ENCODE measurements at places on chromosomes 7 and 10.

DNA sequence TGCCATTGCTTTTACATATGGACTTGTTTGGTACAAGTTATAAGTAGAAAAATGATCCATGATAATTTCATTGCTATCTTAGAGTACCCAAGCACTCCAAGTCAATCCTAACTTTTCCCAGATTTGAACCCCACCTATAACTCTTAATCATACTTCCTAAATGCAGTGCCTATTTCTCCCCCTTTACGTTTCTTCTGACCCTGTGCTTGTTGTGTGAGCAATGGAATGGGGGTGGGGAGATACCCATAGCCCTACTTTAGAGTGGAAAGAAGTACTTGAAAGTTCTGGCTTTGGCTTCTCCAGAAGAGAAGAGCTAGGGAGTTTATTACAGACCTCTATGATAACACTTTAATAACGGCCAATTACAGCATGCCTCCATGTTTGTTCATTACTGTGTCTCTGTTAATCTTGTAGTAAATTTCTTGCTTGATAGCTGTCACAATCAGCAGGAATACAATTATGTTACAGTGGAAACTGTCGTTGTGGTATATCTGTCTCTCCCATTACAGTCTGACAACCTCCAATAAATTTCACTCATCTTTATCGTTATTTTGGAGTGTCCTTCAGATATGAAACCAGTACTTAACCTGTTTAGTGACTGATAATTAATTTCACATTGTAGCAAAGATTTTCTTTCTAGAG is 34.0 kb downstream of the CNPY1 start:
- DNase-seq: no peak

GRCh38 chr10:36191009-36191408 is 548.9 kb upstream of the FZD8 start:
- no peak for DNase-seq

- no peak for DNase-seq
Measured at GRCh38 chr10:122248356-122249302, 22.5 kb upstream of the BTBD16 start.

- no peak for DNase-seq
Measured at GRCh38 chr7:48074204-48074654, 14.8 kb upstream of the UPP1 start.

DNA sequence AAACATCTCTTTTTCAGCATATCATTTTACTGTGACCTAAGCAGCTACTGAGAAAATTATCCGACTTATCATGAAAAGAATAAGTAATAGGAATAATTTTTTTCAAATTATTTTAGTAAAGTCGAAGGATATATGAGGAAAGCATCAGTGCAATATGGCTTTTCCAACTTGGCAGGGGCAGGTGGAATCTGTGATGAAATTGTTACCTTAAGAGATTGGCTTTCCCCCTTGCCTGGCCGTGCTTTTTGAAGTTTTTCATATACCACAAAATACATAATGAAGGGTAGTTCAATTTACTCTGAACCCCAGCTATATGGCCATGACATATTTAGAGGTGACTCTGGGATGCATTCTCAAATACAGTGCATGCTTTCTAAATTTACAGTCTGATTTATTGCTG is 87.2 kb upstream of the MKX start:
- DNase-seq: no peak

- no peak for DNase-seq
Measured at GRCh38 chr10:130512936-130513335, 376.7 kb downstream of the GLRX3 start.

DNA sequence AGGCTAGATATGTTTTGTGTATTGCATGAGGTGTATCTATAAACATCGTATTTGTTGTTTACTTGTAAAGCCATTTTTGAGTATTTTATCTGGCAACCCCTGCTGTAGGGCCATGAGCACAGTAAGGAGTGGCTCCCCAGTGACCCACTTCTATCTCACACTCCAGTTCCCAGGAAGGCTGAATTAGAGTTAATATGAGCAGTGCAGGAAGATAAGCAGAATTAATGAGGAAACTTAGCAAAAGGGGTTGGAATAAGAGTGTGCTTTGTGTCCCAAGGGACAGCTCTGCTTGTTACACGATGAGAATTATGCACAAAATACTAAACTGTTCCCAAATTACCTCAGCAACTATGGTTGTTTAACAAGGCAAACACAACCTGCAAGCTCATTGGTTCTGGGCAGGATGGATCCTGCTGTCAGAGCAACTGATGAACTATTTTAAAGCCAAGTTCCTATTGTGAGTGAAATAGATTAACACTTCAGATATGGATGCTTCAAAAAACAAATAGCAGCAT is 1005.8 kb downstream of the NRG3 start:
- no peak for DNase-seq

GRCh38 chr7:147915781-147916180 is 674.8 kb upstream of the C7orf33 start:
- DNase-seq: no peak

DNA sequence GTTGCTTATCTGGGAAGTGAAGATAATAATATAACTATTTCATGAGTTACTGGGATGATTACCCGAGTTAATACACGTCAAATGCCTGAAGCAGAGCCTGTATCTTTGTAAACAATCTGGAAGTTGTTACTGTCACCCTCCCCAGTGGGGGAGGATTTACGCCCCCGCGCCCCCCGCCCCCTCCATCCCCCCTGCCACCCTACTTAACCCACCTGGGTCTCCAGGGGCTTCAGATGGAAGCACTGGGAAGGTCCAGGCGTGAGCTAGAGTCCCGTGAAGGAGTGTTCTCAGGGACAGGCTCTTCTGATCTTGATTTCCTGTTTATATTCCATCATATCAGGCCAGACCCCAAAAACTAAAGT is 691 bp upstream of the PPA1 start:
- no peak for DNase-seq

- no peak for DNase-seq
Measured at GRCh38 chr10:84004221-84004620, 135.1 kb upstream of the GHITM start.

DNA sequence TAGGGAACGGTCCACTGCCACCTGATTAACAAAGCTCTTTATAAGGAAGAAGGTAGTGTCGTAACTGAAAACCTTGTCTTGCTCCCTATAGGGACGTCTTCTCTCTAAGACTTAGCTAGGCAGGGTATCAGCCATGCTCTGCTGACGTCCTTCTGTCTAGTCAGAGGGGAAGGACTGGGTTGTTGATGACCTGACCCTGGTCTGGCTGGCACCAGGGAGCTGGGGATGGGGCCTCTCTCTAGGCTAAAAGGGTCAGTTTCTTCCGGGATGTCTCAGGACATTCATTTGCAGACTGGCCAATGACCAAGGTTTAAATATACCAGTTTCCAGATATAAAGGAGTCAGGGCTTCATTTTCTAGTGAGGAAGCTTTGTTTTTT is 9.6 kb downstream of the CYP17A1 start:
- DNase-seq: no peak

DNA sequence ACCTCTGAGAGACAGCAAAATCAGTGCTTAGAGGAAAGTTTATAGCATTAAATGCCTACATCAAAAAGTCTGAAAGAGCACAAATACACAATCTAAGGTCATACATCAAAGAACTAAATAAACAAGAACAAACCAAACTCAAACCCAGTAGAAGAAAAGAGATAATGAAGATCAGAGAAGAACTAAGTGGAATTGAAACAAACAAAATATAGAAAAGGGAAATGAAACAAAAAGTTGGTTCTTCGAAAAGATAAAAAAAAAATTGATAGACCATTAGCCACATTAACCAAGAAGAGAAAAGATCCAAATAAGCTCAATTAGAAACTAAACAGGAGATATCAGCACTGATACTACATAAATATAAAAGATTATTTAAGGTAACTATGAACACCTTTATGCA is 280.0 kb upstream of the NRG3 start:
- DNase-seq: no peak

DNA sequence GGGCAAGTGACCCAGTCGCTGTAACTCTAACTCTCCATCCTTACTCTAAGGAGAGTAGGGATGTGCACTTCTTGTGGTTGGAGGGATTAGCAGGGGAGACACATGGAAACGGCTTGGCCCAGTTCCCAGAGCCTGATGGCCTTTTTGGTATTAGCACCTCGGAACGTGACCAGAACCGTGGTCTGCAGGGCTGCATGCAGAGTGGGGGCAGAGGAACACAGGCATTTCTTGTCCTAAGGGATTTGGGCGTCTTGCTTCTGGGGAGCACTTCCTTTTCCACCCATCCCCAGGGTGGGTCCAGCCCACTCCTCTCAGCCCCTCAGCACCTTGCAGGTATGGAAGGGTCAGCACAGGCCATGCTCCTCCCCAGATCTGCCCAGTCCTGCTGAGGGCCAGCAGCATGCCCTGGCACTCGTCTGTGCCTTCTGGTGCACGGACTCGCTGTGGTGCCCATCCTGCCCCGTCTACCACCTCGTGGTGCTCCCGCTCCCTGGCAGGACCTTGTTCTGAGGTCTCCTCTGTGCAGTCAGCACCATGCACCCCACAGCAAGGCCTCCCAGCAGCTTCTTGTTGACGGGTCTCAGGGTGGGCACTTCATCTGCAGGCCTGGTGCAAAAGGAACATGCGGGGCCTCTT is 109.6 kb downstream of the ACTR3B start:
- no peak for DNase-seq

DNA sequence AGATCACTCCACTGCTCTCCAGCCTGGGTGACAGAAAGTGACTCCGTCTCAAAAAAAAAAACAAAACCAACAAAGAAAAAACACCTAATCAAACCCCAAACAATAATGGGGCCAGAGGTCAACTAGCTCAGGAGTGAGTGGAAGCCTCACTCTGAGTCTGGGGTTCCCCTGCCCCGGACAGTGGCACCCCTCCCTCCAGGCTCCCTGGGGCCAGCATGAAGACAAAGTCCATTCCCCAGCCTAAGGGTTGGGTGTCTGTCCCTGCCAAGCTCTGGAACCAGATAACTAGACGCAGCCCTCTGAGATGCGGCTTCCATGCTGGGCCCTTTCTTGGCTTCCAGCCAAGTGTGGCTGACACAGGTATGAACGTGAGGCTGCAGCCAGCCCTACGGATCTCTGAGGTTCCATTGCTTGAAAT is 1.7 kb upstream of the FUOM start:
- DNase-seq: no peak

- DNase-seq: no peak
Measured at GRCh38 chr7:50214126-50214670, 90.3 kb upstream of the IKZF1 start.

GRCh38 chr7:111833466-111833865 is 271.2 kb upstream of the IMMP2L start:
- DNase-seq: no peak

GRCh38 chr7:94898340-94898739 is 9.1 kb upstream of the PPP1R9A start:
- no peak for DNase-seq

DNA sequence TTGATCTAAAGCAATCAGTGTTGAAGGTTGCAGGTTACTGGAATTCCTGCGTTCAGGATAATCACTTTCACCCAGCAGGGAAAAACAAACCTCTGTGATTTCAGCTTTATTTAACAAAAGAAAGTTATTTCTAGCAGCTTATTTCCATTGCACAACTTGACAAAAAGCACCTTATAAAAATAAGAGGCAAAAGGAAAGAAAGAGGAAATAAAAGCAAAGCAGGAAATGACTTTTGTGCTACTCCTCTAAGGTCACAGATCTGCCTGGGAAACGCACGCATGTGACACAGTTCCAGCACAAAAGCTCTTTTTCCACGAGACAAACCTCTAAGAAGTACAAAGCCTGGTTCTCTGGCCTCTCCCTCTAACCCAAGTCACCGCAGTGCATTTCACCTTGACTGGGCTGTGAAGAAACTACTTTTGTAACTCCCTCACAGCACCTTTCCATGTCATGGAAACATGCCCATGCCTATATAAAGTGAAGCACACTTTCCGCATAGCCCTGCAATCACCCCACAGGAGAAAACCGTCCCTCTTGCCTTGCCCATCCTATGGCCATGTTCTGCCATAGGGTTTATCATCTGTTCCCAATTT is 870 bp downstream of the ANK3 start:
- no peak for DNase-seq

DNA sequence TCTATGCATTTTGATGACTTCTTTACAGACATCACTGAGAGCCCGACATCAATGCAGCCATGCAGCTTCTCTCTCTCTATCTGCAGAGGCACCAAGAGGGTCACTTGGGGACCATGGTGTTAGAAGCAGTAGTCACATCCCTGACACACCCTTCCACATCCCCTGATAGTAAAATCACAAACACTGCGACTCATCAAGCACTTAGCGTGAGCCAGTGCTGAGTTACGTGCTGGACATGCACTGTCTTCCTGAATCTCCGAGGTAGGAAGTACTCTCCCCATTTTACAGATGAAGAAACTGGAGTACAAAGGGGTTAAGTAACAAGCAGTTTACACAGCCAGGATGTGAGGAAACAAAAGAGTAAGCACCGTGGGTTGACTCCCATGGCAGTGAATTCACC is 109.2 kb downstream of the OSBPL3 start:
- no peak for DNase-seq

DNA sequence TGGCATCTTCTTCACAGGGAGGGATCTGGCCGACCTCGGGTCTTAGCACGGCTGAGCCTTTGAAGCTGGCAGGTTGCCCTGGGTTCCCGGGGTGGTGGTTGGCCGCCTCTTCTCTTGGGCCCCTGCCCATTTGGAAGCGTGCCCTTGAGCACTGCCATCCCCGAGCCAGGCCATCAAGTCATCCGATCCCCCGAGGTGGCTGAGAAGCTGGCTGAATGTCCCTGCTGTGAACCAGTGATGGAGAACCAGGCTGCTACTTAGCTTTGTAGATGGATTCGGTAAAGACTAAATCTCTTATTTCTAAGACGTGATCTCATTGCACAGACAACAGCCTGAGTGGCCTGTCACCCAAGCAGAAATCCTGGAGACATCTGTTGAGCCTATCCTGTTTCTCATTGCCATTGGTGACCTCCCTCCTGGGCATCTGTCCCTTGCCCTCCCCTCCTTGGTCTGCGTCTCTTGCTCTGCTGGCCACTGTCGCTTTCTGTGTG is 74.3 kb downstream of the GRK5 start:
- no peak for DNase-seq

- no peak for DNase-seq
Measured at GRCh38 chr7:128831178-128831993, 1.2 kb downstream of the FLNC start.

DNA sequence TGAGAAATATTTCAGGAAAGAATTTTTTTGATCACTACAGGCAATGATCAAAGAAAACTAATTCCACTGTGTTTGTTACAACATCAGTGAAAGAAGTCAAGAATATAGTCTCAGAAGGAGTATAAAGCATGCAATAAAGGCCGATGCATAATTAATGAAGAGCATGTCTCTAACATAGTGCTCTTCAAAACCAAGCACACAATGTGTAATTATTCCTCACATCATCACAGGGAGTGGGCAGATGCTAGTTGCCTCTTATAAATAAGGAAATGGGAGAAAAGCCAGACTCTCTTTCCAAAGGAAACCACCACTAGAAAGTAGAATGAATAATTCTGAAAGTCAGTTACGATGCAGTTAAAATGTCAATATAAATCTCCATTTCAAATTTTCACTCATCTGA is 220.1 kb downstream of the TEX36 start:
- no peak for DNase-seq

DNA sequence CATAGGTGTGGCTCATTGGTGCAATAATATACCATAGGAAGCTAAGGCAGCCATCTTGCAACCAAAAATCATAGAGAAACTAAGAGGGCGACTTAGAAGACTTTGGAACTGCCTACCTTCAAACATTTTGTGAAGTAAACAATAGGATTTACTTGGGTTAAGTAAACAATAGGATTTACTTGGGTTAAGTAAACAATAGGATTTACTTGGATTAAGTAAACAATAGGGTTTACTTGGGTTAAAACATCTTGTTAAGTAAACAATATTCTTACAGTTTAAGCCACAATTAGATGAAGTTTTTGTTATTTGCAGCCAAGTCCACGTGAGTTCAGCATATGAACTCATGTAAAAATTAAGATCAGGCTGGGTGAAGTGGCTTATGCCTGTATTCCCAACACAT is 722.4 kb upstream of the AUTS2 start:
- DNase-seq: no peak

GRCh38 chr10:23253780-23254179 is 61.7 kb downstream of the PTF1A start:
- DNase-seq: no peak

All from activated CD4-positive, alpha-beta T cell treated with anti-CD3 and anti-CD28 coated beads, Interleukin-2, amount 50 U/mL, for 48 hours (primary cell).